Activated CD8-positive, alpha-beta T cell treated with anti-CD3 and anti-CD28 coated beads, Interleukin-2, amount 10 ng/mL, durations not matched to agents 7 days and 5 days (primary cell): ENCODE measurements at places on chromosomes 1 and 21. TPM values are rescaled to one million over a fixed set of nuclear protein-coding genes. Genes with fewer than 3 reads are reported as not detected.

GRCh38 chr1:75838079-75838478, 41.4 kb downstream of the MSH4 start:
- H3K27me3 ChIP-seq: no peaks in the 10 kb centered on the region
- H3K4me3 ChIP-seq: no peak overlapping the region
- H3K4me1 ChIP-seq: no peaks in the 10 kb centered on the region
- no peak overlapping the region for H3K27ac ChIP-seq
- H3K36me3 ChIP-seq: no peaks in the 10 kb centered on the region

- H3K27me3 ChIP-seq: no peaks in the 10 kb centered on the region
- no peaks in the 10 kb centered on the region for H3K36me3 ChIP-seq
- H3K27ac ChIP-seq: no peak overlapping the region
- H3K4me1 ChIP-seq: no peaks in the 10 kb centered on the region
- no peak overlapping the region for H3K4me3 ChIP-seq
Measured at GRCh38 chr1:176450526-176450925, 12.4 kb upstream of the PAPPA2 start.

GRCh38 chr1:200963076-200963475, 60.4 kb downstream of the KIF21B start:
- no peak for DNase-seq
- H3K27me3 ChIP-seq: no peaks in the 10 kb centered on the region
- H3K27ac ChIP-seq: no peak overlapping the region
- H3K36me3 ChIP-seq: peaks cover 4% of the 10 kb centered on the region

DNA sequence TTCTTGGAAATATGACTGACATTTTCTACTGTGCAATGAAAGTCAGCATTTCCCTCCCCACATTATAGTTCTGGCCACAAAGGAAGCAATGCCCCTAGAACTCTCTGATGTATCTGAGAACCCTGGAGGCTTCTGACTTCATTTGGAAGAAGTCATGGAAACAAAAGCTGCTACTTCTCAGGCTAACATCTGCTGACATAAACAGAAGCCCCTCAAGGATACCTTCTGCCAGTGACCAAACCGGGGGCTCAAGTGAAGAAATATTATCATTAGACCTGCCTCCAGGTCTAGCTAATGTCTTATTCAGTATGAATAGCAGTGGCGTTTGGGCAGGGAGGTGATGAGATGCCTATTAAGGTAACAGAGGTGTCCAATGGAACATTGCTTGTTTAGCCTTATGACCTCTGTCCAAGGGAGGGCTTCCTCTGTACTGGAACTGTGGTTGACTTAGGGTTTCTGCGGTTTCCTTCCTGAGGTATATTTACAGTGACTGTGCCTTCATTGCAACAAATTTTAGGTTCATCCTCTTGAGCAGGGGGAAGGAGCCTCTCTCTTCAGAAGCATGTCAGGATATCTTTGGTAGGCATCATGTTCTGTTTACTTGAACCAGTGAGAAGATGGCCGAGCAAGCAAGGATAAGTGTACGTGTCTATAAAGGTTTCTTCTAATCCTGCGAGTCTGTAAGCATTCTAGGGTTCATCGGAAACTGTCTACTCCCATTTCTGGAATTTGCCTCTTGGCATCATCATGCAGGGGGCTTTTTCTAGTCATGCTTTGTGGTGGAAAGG, 161.7 kb downstream of the PBX1 start:
- no peaks in the 10 kb centered on the region for H3K27me3 ChIP-seq
- no peak overlapping the region for H3K27ac ChIP-seq
- H3K4me1 ChIP-seq: peaks cover 12% of the 10 kb centered on the region
- no peak for DNase-seq
- no peaks in the 10 kb centered on the region for H3K36me3 ChIP-seq
- no peak overlapping the region for H3K4me3 ChIP-seq

DNA sequence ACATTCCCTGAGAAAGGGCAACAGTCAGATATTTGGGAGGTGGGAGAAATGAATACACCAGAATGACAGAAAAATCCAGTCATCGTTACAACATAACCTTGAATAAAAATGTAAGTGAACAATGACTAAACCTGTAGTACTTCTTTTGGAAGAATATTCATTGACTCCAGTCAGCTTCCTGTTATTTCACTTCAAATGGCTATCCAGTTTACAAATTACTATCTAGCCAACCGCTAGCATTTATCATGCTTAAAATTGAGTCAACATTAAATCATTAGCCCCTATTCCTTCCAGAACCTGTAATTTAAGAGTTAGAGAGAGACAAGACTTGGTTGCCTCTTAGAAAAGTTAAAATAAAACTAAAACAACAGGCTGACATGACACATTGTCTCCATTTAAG, 33.6 kb downstream of the WLS start:
- no peak overlapping the region for H3K4me3 ChIP-seq
- no peak for DNase-seq
- H3K36me3 ChIP-seq: no peaks in the 10 kb centered on the region
- no peaks in the 10 kb centered on the region for H3K27me3 ChIP-seq
- H3K4me1 ChIP-seq: no peaks in the 10 kb centered on the region

DNA sequence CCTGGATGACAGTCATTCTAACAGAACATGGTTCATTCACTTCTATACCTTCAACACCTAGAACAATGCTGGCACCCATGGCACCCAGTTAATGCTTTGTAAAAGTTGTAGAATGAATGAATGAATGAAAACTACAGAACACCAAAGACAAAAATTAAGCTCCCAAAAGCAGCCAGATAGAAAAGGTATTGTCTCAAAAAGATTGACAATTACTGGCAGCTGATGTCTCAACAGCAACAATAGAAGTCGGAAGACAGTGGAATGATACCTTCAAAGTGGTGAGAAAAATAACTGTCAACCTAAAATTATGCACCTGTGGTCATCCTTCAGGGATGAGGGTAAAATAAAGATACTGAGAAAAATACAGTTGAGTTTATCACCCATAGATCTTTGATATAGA, 4.9 kb upstream of the C1orf167 start:
- no peak overlapping the region for H3K27ac ChIP-seq
- H3K4me3 ChIP-seq: no peak overlapping the region
- no peak for DNase-seq
- no peaks in the 10 kb centered on the region for H3K36me3 ChIP-seq

- H3K27ac ChIP-seq: no peak overlapping the region
- DNase-seq: no peak
- no peak overlapping the region for H3K4me3 ChIP-seq
- no peaks in the 10 kb centered on the region for H3K36me3 ChIP-seq
Measured at GRCh38 chr1:158819461-158820443, 11.4 kb upstream of the MNDA start.

DNA sequence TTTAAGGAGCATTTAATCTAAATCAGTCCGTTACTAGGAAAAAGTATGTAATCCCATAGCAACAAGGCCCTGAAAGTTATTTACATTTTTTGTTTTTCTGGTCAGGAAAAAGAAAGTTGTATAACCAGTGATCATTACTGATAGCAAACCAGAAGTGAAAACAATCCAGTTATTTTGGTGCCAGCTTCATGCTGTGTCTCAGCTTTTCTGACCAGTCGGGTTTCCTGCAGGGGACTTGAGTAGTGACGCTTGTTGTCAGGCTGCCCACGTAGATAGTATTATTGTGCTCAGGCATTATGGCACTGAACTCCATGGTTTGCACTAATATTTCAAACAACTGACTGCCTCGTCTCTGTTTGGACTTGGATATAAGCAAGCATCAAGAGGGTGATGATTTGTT, 55.2 kb downstream of the SASS6 start:
- peaks cover 55% of the 10 kb centered on the region for H3K36me3 ChIP-seq
- no peaks in the 10 kb centered on the region for H3K27me3 ChIP-seq
- peaks cover 1% of the 10 kb centered on the region for H3K4me1 ChIP-seq
- no peak overlapping the region for H3K27ac ChIP-seq
- no peak for DNase-seq

GRCh38 chr21:16176570-16176969, 446.8 kb downstream of the USP25 start:
- no peaks in the 10 kb centered on the region for H3K27me3 ChIP-seq
- H3K36me3 ChIP-seq: no peaks in the 10 kb centered on the region
- H3K27ac ChIP-seq: no peak overlapping the region
- no peak overlapping the region for H3K4me3 ChIP-seq

GRCh38 chr1:33698361-33699035, 165.4 kb upstream of the HMGB4 start:
- H3K36me3 ChIP-seq: no peaks in the 10 kb centered on the region
- no peak for DNase-seq
- no peaks in the 10 kb centered on the region for H3K4me1 ChIP-seq
- H3K4me3 ChIP-seq: no peak overlapping the region

GRCh38 chr1:174204697-174205308, 45.5 kb downstream of the RABGAP1L start:
- peaks cover 40% of the 10 kb centered on the region for H3K36me3 ChIP-seq
- H3K4me3 ChIP-seq: no peak overlapping the region
- H3K27me3 ChIP-seq: no peaks in the 10 kb centered on the region
- peak overlapping the region; percentile 50 for H3K27ac ChIP-seq
- DNase-seq: no peak

DNA sequence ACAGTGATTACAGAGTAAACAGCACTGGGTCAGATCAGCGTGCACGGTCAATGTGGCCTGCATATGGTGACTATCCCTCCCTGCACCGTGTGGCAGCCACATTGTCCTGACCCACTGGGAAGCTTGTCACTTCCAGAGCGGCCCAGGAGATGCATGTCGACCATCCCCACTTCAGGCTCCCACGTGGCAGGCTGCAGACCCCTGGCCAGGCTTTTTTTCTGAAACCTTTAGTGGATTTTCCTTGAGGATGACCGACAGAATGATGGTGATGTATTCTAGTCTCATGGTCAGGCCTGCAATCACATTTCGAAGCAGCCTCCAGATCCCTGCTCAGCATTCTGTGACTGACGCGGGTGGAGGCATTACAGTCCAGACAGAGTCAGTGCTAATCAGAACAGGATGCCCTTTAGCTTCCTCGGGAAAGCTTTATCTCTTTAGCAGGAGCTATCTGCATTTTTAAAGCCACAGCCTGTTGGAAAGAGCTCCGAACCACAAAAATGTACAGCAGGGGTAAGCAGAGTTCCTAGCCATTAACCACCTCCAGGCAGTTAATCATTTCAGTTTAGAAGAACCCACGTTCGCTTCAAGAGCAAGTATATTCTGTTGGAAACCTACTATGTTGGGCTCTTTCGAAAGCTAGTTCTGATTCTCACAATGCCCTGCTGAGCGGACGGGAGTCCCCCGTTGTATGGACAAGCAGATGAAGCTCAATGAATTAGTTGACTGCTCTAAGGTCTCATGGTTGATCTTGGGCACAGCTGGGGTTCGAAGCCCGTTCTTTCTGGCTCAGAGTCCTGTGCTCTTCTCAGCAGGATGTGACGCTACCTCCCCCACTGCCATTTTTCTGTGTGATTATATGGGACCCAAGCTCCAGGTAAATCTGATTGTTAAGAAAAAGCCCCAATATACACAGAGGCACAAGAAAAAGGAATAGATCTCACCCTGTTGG, 56.5 kb downstream of the IRF2BP2 start:
- no peaks in the 10 kb centered on the region for H3K4me1 ChIP-seq
- no peaks in the 10 kb centered on the region for H3K27me3 ChIP-seq
- H3K27ac ChIP-seq: no peak overlapping the region
- H3K36me3 ChIP-seq: no peaks in the 10 kb centered on the region

GRCh38 chr1:83761167-83762038, 237.5 kb downstream of the TTLL7 start:
- peak; percentile 29 for DNase-seq
- peaks cover 5% of the 10 kb centered on the region for H3K4me1 ChIP-seq
- no peak overlapping the region for H3K4me3 ChIP-seq
- H3K36me3 ChIP-seq: no peaks in the 10 kb centered on the region
- no peaks in the 10 kb centered on the region for H3K27me3 ChIP-seq

- no peaks in the 10 kb centered on the region for H3K36me3 ChIP-seq
- H3K4me3 ChIP-seq: no peak overlapping the region
- no peak for DNase-seq
- H3K27me3 ChIP-seq: no peaks in the 10 kb centered on the region
Measured at GRCh38 chr21:19171585-19171984, 768.0 kb upstream of the TMPRSS15 start.

GRCh38 chr21:42619166-42619565, 34.3 kb upstream of the PDE9A start:
- peaks cover 34% of the 10 kb centered on the region for H3K27me3 ChIP-seq
- H3K4me1 ChIP-seq: no peaks in the 10 kb centered on the region
- no peak overlapping the region for H3K27ac ChIP-seq
- H3K36me3 ChIP-seq: no peaks in the 10 kb centered on the region
- no peak overlapping the region for H3K4me3 ChIP-seq

DNA sequence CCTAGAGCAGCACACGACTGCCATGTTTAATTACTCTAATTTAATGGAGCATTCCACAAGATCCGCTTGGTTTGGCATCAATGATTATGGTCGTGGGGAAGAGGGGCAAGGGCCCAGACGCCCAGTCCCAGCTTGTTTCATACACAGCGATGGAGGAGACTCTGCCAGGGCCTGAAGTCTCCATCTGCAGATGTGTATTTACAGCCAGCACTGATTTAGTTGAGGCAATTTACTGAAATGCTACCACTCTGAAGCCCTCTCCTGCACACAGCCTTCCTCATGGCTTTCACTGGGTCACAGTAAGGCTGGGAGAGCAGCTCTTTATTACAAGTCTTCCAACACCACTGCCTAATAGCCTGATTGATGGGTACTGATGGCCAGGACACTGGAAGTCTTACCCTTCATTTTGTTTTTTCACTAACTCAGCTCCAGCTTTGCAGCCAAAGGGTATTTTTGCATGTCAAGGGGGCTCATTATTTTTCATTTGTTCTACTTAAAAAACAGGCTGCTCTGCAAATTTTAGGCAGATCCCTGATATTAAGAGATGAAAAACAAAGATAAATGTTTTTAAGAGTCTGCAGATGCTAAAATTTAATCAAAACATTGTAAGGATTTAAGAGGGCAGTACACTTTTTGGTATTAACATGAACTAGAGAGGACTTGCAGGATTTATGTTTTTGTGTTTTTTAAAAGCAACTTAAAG, 236.3 kb downstream of the SIPA1L2 start:
- DNase-seq: no peak
- H3K4me1 ChIP-seq: no peaks in the 10 kb centered on the region
- no peak overlapping the region for H3K4me3 ChIP-seq
- H3K27me3 ChIP-seq: peaks cover 7% of the 10 kb centered on the region
- no peak overlapping the region for H3K27ac ChIP-seq
- H3K36me3 ChIP-seq: no peaks in the 10 kb centered on the region

Gene IGSF9
- not detected for total RNA-seq

Gene CFHR5
- total RNA-seq: not detected

Gene SH2D2A
- total RNA-seq: 84.0 TPM
